ENCODE measurements at places on chromosomes 4 and X.

GRCh38 chrX:122907375-122907774, 276.7 kb upstream of the GRIA3 start:
- DNase-seq = no peak

DNA sequence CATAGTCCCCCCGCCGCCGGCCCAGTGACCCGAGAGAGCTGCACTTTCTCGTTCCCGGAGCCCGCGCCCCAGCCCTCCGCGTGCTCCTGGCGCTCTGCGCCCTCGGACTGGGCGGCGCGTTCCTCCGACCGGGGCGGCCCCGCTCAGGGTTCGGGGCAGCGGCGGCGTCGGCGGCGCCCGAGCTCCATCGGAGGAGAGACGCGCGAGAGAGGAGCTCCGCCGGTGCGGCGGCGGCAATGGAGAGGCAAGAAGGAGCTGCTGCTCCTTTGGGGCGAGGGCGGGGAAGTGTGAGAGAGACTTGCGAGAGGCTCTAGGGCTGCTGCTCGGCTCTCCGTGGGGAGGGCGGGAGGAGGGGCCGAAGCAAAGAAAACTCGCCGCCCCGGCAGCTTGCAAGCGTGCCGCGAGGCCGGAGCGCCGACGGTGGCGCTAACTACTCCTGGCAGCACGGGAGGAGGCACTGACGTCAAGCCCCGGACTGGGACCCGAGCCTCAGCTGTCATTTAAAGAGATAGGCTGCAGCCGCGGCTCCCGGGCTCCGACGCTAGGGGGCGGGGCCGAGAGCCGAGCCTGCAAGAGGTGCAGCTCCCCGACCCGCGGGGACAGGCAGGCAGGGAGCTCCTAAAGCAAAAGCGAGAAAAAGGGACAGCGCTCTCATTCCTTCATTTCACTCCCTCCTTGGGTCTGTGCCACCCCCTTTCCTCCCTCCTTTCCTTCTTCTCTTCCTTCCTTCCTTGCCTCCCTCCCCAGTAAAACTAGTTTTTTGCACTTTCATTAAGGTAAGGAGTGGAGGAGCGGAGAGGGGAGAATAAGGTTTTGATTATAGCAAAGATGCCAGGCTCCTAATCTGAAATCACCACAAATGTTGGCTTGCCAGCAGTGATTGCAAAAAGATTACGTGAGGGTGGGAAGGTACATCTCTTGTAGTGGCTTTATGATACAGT, at the start of gene KCTD8:
TSS of gene KCTD8 (minus strand) at position 289 of the 941 bp plus-strand sequence.
- DNase-seq = peak; percentile 55

- no peak for DNase-seq
These were observed 19.1 kb downstream of the FGFRL1 start for GRCh38 chr4:1030559-1030958.

DNA sequence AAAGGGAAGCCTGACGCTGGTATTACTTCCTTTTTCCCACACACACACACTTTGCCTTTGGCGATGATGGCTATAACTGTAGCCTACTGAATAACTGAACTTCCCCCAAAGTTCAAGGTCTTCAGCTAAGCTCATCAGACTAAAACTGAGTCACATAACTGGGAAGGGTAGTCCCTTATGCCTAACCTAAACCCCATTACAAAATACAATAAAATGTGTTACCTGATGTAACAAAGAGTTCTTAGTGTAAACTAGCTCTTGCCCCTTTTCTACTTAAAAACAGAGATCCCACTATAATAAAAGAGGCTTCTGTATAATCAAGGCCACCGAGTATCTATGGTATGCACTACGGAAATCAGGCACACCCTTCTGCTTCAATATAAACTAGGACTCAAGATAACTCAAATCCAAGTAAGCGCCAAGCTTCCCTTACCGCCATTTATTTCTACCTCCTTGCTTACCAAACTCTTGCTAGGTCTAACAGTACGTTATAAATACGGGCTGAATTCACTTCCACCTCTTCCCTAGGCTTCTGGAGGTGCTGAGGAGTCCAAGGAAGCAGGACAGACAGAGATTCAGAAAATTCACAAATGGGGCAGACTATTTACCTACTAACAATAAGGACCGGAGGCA, 2.4 kb downstream of the OTUD4 start:
- DNase-seq = peak; percentile 91

DNA sequence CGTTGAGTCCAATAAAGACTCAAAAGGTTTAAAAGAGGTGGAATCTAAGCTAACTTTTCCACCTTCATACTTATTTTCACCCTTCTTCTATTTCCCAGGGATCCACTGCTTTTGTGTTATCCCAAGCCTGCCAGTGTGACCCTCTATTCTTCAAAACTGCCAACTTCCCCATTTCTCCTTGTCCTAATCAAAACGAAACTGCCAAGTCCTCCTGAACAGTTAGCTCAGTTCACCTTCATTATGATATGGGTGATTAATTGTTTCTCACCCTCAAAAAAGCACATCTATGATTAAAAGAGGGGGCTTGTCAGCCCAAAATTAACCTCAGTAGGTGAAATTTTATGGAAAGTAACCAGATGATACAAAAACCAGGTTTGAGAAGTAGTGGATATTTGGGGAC, 108.4 kb downstream of the GUCY2F start:
- no peak for DNase-seq

- DNase-seq = no peak
These were observed 11.1 kb downstream of the APEX2 start for GRCh38 chrX:55011294-55011693.

- DNase-seq = peak; percentile 77
These were observed 22.1 kb downstream of the TMEM131L start for GRCh38 chr4:153488006-153488891.

GRCh38 chr4:76689145-76689817, 208.7 kb downstream of the SOWAHB start:
- DNase-seq = no peak

GRCh38 chrX:120308959-120309872, 2.0 kb downstream of the TMEM255A start:
- peak; percentile 20 for DNase-seq

- DNase-seq = no peak
These were observed 372.3 kb upstream of the F9 start for GRCh38 chrX:139158256-139158655.

DNA sequence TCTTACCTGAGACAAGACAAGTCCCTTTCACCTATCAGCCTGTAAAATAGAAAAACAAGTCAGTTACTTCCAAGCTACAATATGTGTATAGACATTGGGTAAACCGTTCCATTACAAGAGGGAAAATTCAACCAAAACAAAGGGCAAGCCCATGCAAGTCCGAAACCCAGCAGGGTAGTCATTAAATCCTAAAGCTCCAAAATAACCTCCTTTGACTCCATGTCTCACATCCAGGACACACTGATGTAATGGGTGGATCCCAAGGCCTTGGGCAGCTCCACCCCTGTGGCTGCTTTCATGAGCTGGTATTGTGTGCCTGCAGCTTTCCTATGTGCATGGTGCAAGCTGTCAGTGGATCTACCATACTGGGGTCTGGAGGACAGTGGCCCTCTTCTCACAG, 14.7 kb upstream of the FAM47B start:
- no peak for DNase-seq

GRCh38 chr4:183557611-183558010, 52.8 kb downstream of the ING2 start:
- DNase-seq = no peak

DNA sequence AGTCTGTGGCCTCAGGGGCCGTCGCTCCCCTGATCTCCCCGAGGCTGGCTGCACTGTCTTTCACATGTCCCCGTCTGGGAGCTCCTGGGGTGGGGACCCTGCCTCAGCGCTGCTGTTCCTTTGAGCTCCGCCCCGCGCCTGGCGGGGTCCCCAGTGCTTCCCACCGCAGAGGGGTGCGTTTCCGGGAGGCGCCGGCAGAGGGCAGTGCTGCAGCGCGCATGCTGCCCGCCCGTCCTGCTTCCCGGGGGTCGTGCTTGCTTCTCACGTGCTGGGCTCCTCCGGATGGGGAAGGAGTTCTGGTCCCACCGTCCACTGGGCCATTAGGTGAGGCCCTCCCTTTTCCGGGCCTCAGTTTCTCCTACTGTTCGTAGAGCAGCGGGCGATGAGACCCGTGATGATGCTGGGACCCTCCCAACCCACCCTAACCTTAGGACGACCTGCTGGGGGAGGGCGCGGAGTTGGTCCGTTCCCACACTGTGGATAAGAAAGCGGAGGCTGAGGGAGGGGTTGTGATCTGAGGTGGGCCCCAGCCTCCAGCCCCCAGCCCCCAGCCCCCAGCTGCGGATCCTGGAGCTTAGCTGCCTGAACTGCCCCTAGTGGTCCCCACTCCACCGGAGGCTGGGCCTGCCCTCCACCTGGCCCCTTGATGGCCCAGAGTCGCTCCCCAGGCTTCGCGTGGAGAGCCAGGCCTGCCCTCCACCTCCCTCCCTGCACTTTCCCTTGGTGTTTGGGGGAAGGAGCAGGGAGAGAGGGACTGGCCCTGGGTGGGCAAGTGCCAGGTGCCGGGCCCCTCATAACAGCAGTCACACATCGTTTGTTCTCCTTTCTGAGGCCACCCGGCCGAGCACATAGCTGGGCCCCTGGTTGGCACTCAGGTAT, 15.3 kb downstream of the CPZ start:
- DNase-seq = peak; percentile 21

GRCh38 chr4:16817286-16817685, 81.2 kb downstream of the LDB2 start:
- no peak for DNase-seq

DNA sequence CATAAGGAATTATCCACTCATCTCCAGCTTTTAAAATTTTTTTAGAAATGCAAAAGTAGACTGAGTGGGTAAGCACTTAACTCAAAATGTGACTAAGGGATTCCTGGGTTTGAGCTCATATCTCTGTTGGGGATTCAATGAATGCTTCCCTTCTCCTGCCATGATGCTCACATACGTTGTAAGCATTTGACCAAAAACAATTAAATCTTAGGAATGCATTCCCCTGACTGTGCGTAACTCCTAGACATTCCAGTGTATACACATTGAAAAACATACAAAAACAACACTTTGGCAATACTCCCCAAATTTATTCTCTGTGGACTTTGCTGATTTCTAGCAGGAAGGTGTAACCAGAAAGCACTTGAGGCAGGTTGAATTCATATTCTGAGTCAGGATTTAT, 29.8 kb downstream of the SPANXA2 start:
- DNase-seq = no peak

GRCh38 chrX:13693341-13693961, 4.5 kb downstream of the RAB9A start:
- no peak for DNase-seq

DNA sequence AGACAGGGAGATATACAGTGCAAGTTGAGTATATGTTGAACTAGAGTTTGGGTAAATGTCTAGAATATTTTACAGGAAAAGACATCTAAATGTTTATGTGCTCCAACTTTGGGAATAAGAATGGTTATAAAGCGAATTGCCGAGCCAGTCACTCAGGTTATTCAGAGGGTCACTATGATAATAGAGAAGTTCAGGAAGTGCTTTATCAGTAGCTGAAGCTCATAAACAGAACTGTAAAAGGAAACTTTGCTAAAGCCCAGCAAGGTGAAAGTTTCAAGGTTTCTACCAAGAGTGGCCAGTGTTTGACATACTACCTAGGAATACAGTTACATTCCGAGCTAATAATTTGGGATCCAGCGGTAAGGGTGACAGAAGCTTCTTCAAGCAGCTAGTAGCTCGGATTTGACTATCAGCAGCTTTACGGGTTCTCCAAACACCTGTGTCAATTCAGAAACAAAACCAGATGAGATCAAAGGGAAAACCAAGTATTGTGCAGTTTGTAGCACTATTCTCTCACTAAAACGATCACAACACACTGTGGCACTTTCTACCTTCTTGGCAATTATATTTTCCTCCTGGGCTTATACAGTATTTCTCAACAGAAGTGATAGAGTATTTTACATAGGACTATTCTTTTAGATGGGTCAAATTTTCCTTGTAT, 17.2 kb upstream of the BCLAF3 start:
- DNase-seq = no peak

DNA sequence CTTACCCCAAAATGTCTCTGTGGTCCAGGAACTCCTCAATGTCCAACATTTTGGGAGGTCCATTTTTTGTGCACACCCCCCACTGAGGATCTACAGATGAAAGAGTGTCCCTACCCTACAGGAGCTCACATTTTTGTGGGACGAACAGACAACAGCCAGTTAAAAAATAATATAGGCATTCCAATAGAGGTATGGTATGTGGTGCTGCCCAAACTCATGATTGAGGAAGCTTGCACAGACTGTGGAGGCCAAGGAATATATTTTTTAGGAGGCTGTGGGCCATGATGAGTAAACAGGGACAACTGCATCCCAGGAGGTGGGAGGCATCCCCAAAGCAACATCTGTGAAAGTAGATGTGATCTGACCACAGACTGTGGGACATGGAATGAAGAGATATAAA, 181.0 kb upstream of the HCCS start:
- no peak for DNase-seq

DNA sequence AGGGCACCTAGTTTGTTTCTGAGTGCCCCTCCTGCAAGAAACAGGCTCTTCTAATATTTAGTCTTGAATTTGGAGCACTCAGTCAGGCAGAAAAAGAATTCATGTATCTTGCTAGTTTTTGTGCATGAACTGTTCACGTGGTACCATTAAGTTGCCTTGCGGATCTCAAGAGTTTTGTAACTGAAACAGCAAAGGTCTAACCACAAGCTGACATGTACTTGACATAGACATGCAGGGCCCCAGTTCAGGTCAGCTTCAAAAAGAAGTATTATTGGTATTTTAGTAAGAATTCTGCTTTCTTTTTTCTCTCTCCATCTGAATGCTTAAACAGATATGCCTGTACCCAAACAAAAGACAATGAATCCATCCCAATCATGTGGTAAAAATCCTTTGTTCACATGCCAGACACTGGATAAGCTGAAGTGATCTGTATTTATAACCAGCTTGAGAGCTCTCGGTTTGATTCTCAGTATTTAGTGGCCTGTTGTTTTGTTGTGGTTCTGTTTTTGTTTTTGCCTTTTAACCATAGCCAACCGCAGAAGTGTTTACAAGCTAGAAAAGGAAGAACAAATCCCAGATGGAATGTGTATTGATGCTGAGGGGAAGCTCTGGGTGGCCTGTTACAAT, 13.0 kb downstream of the RGN start:
- DNase-seq = no peak

DNA sequence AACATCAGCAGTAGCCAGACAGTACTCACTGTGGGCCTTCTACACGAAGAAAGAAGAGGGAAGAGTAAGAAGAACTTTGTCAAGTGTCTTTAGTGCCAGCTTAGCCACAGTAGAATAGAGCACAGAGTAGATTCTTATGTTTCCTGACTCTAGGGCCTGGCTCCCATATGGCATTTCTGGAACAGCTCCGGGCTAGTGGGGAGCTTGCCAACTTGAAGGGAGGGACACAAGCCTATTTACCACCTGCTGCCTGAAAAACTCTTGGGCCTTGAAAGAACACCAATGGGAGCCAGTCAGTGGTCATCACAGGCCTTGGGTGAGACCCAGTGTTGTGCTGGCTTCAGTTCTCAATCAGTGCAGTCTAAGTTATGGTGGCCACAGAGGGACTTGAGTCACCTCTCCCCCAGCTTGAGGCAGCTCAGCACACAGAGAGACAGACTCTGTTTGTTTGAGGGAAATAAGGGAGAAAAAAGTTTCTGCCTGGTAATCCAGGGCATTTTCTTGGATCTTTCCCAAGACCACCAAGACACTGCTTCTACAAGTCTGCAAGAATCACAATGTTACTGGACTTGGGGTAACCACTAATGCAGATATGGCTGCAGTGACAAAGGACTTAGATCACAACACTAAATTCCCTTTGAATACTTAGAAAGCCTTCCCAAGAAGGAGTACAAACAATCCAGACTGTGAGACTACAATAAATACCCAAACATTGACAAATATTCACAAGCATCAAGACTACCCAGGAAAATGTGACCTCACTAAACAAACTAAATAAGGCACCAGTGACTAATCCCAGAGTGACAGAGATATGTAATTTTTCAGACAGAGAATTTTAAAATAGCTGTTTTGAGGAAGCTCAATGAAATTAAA, 261.0 kb upstream of the NDST3 start:
- DNase-seq = no peak
